ENCODE measurements at places on chromosomes 13 and 19.
A peak's percentile ranks its signal among the peaks of the same experiment; 100 is the strongest.

GRCh38 chr13:99310382-99311031, 3.3 kb upstream of the GPR183 start:
- H3K4me3 ChIP-seq: no peak overlapping the region
- peaks cover 83% of the 10 kb centered on the region for H3K4me1 ChIP-seq
- H3K36me3 ChIP-seq: peaks cover 30% of the 10 kb centered on the region
- no peak for DNase-seq

GRCh38 chr19:39449116-39449797, 3.9 kb downstream of the SUPT5H start:
- H3K4me1 ChIP-seq: peaks cover 66% of the 10 kb centered on the region
- no peaks in the 10 kb centered on the region for H3K27me3 ChIP-seq
- H3K4me3 ChIP-seq: peak overlapping the region; percentile 53
- no peak for DNase-seq
- H3K36me3 ChIP-seq: peaks cover 67% of the 10 kb centered on the region

GRCh38 chr19:44164673-44165512, at the start of gene ZNF226:
ZNF226 (plus strand) TSS chr19:44165100; CDS start chr19:44170081, 4,981 bp downstream.
- H3K36me3 ChIP-seq: peaks cover 47% of the 10 kb centered on the region
- peak; percentile 82 for DNase-seq

DNA sequence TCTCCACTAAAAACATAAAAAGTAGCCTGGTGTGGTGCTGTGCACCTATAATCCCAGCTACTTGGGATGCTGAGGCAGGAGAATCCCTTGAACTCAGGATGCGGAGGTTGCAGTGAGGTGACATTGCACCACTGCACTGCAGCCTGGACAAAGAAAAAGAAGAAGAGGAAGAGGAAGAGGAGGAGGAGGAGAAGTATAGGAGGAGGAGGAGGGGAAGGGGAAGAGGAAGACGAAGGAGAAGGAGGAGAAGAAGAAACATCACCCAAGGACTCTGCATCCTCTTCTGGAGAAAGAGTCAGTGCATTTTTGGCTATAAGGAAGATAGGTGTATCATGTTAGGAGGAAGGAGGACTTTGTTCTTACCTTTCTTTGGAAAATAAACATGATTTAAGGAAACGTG, 13.0 kb upstream of the FPR3 start:
- no peak overlapping the region for H3K27ac ChIP-seq
- peaks cover 13% of the 10 kb centered on the region for H3K27me3 ChIP-seq

DNA sequence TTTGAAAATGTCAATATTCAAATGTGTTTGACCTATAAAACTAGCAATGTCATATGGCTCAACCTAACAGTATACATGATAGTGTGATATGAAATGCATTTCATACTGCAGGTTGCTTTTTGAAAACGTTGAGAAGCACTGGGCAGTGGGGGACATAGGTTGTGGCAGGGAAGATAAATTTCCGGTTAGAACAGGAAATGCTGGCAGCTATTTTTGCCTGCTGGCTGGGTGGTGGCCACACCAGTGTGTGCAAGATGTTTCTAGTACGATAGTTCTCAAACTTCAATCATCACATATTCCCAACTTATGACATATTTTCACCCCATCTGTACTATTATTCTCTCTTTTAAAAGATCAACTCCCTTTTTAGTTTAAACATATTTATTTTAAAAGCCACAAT, 17.2 kb downstream of the FXYD5 start:
- peaks cover 38% of the 10 kb centered on the region for H3K4me1 ChIP-seq
- peak overlapping the region; percentile 71 for H3K27ac ChIP-seq
- no peak overlapping the region for H3K4me3 ChIP-seq
- H3K27me3 ChIP-seq: no peaks in the 10 kb centered on the region
- H3K36me3 ChIP-seq: peaks cover 66% of the 10 kb centered on the region

DNA sequence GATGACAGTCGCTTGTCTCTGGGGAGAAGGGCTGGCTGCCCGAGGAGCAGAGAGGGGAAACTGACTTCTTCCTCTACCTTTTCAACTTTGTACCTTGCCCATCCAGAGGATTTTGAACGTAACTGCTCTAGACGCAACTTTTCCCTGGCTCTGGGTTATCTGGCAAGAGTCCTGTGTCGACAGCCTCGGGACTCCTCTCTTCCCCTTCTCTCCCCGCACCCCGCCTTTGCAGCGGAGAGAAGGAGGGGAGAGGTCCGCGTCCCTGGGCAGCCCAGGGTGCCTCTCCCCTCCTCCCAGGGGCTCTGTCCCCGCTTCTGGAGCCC, 574 bp downstream of the SH3GL1 start:
- peak overlapping the region; percentile 87 for H3K27ac ChIP-seq
- H3K4me3 ChIP-seq: peak overlapping the region; percentile 93
- peaks cover 72% of the 10 kb centered on the region for H3K4me1 ChIP-seq
- peaks cover 46% of the 10 kb centered on the region for H3K36me3 ChIP-seq
- H3K27me3 ChIP-seq: no peaks in the 10 kb centered on the region

- DNase-seq: no peak
- no peaks in the 10 kb centered on the region for H3K27me3 ChIP-seq
- H3K4me3 ChIP-seq: no peak overlapping the region
- no peak overlapping the region for H3K27ac ChIP-seq
Measured at GRCh38 chr13:37134411-37135041, 29.1 kb upstream of the CSNK1A1L start.

DNA sequence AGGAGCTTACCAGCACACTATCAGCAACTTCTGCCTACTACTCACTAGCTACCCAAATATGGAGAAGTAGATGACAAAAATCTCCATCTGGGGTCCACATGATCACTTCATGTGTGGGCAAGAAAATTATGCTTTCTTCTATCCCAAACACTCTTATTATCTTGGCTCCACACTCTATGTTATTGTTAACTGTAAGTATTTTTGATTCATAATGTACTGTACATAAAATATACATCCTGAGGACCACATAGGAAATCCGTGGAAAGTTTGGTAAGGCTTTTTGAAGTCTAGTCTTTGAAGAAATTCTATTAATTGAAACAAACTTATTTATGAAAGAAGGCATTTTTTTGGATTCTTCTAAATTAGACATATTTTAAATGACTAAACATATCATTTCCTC, 378.8 kb downstream of the DACH1 start:
- H3K27ac ChIP-seq: no peak overlapping the region
- DNase-seq: no peak
- H3K27me3 ChIP-seq: no peaks in the 10 kb centered on the region
- no peak overlapping the region for H3K4me3 ChIP-seq
- no peaks in the 10 kb centered on the region for H3K4me1 ChIP-seq

DNA sequence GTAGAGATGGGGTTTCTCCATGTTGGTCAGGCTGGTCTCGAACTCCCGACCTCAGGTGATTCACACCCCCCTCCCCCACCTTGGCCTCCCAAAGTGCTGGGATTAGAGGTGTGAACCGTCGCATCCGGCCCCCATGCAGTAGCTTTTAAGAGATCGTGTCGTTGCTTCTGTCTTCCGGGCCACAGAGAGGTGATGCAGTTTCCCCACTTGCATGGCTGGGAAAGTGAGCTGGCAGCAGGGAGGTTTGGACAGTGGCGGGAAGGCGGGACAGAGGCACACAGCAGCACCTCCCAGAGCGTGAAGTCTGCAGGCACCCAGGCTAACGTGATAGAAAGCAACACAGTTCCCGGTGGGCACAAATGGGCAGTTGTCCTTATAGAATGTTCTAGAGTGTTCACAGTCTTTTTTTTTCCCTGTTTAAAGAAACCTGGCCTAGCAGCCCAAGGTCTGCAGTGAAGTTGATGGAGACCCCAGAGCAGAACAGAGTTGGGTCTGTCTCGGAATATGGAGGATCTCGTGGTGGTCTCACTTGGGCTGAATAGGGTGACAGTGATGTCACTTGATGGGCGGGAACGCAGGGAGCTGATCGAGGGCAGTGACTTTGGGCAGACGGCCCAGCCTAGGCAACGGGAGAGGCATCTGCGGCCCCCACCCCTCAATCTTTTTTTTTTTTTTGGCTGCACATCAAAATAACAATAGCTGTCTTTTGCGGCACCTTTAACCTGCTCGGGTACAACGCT, 4.9 kb downstream of the UHRF1 start:
- peak overlapping the region; percentile 99 for H3K27ac ChIP-seq
- H3K4me3 ChIP-seq: peak overlapping the region; percentile 93
- H3K27me3 ChIP-seq: no peaks in the 10 kb centered on the region
- DNase-seq: peak; percentile 64

DNA sequence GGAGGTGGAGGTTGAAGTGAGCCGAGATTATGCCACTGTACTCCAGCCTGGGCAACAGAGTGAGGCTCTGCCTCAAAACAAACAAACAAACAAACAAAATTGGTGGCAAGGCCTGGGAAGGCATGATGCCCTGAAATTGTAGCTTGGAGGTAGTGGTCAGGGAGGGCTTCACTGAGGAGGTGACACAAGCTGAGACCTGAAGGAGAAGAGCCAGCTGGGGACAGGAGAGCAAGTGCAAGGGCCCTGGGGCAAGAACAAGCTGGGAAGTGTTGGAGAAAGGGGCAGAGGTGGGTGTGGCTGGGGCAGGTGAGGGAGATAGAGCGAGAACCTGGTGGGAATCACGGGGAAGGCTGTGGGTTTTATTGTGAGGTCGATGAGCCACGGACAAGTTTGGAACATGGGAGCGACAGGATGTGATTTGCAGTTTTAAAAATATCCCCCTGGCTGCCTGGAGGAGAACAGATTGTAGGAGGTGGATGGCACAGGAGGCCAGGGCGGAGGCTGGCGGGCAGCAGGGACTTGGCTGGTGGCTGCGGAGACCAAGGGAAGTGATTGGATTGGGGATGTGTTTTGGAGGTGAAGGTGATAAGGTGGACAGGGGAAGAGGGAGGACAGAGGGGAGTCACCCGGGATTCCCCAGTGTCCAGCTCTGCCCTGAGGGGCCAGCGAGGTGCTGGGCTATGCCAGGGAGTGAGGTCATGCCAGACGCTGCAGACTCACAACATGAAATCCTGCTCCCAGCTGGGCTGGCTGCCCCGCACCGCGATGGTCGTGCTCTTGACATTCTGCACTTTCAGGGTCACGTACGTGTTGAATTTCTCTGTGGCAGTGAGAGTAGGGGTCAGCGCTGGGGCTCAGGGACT, 14.0 kb downstream of the UNC13A start:
- H3K27me3 ChIP-seq: peaks cover 23% of the 10 kb centered on the region
- no peak for DNase-seq
- no peaks in the 10 kb centered on the region for H3K36me3 ChIP-seq
- H3K27ac ChIP-seq: no peak overlapping the region
- H3K4me1 ChIP-seq: no peaks in the 10 kb centered on the region

GRCh38 chr13:107271227-107271626, 703.3 kb upstream of the ARGLU1 start:
- DNase-seq: no peak
- no peak overlapping the region for H3K4me3 ChIP-seq
- H3K27me3 ChIP-seq: no peaks in the 10 kb centered on the region
- H3K27ac ChIP-seq: no peak overlapping the region

- no peaks in the 10 kb centered on the region for H3K36me3 ChIP-seq
- H3K4me3 ChIP-seq: no peak overlapping the region
- DNase-seq: no peak
Measured at GRCh38 chr13:66275416-66275815, 954.7 kb downstream of the PCDH9 start.

- H3K36me3 ChIP-seq: peaks cover 28% of the 10 kb centered on the region
- H3K27ac ChIP-seq: peak overlapping the region; percentile 92
- DNase-seq: no peak
- peak overlapping the region; percentile 97 for H3K4me3 ChIP-seq
- H3K27me3 ChIP-seq: peaks cover 9% of the 10 kb centered on the region
- peaks cover 30% of the 10 kb centered on the region for H3K4me1 ChIP-seq
Measured at GRCh38 chr19:38375098-38375493, 725 bp downstream of the PSMD8 start.

- no peak overlapping the region for H3K27ac ChIP-seq
- no peak overlapping the region for H3K4me3 ChIP-seq
- no peak for DNase-seq
- H3K27me3 ChIP-seq: no peaks in the 10 kb centered on the region
Measured at GRCh38 chr13:34241332-34241731, 423.4 kb downstream of the RFC3 start.

DNA sequence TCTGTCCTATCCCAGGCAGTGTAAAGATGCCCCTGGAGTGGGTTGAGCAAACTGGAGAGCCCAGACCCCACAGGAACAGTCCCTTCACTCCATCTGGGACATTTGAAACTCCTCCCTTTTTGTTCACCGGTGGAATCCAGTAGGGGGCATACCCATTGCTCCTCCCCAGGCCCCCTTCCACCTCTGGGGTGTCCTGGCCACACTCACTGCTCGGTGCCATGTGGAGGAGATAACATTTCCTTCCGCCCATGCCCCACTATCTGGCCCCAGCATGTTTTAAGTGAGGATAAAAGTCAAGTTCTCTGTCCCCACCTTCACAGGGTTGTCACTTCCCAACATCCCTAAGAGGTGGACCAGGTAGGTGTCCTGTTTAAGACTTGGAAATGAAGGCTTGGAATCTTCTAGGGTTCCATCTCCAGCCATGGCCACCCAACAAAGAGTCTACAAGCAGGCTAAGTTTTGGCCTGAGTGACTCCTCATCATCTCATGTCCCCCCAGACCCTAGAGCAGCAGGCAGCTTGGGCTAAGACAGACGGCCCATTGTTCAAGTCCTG, 9.3 kb downstream of the ZNF526 start:
- H3K27ac ChIP-seq: peak overlapping the region; percentile 36
- peaks cover 77% of the 10 kb centered on the region for H3K36me3 ChIP-seq
- no peak overlapping the region for H3K4me3 ChIP-seq
- DNase-seq: no peak

- no peak for DNase-seq
- peaks cover 2% of the 10 kb centered on the region for H3K27me3 ChIP-seq
- H3K4me3 ChIP-seq: no peak overlapping the region
- H3K4me1 ChIP-seq: peaks cover 4% of the 10 kb centered on the region
Measured at GRCh38 chr13:43484432-43485225, 302.1 kb downstream of the ENOX1 start.

GRCh38 chr13:31334547-31334946, 134.8 kb downstream of the B3GLCT start:
- DNase-seq: no peak
- H3K36me3 ChIP-seq: no peaks in the 10 kb centered on the region
- no peaks in the 10 kb centered on the region for H3K27me3 ChIP-seq
- no peak overlapping the region for H3K27ac ChIP-seq
- no peaks in the 10 kb centered on the region for H3K4me1 ChIP-seq

- H3K4me3 ChIP-seq: no peak overlapping the region
- H3K4me1 ChIP-seq: peaks cover 4% of the 10 kb centered on the region
- no peaks in the 10 kb centered on the region for H3K36me3 ChIP-seq
- no peak overlapping the region for H3K27ac ChIP-seq
Measured at GRCh38 chr19:30391554-30392551, 19.7 kb downstream of the ZNF536 start.

GRCh38 chr13:44575741-44576350, at the start of gene TSC22D1:
TSC22D1 (minus strand) TSS chr13:44576330; CDS start chr13:44576074, 256 bp downstream.
- H3K27me3 ChIP-seq: peaks cover 37% of the 10 kb centered on the region
- peak within 1 kb of the TSS; percentile 94 for H3K4me3 ChIP-seq
- DNase-seq: peak; percentile 63

- no peaks in the 10 kb centered on the region for H3K27me3 ChIP-seq
- H3K36me3 ChIP-seq: no peaks in the 10 kb centered on the region
- no peaks in the 10 kb centered on the region for H3K4me1 ChIP-seq
- H3K4me3 ChIP-seq: no peak overlapping the region
Measured at GRCh38 chr13:85737952-85738351, 61.3 kb downstream of the SLITRK6 start.

- no peaks in the 10 kb centered on the region for H3K27me3 ChIP-seq
- DNase-seq: no peak
- H3K27ac ChIP-seq: no peak overlapping the region
- H3K4me3 ChIP-seq: no peak overlapping the region
- no peaks in the 10 kb centered on the region for H3K36me3 ChIP-seq
Measured at GRCh38 chr13:63425131-63425530, 2009.5 kb upstream of the PCDH20 start.

- no peak overlapping the region for H3K27ac ChIP-seq
- H3K36me3 ChIP-seq: no peaks in the 10 kb centered on the region
- H3K4me1 ChIP-seq: no peaks in the 10 kb centered on the region
- H3K4me3 ChIP-seq: no peak overlapping the region
- peaks cover 13% of the 10 kb centered on the region for H3K27me3 ChIP-seq
Measured at GRCh38 chr13:95524264-95524901, 28.1 kb upstream of the CLDN10 start.

Measured in activated CD4-positive, alpha-beta memory T cell treated with anti-CD3 and anti-CD28 coated beads, Interleukin-2, amount 10 ng/mL, durations not matched to agents 7 days and 5 days (primary cell).